Natural killer cell (primary cell): ENCODE measurements at places on chromosomes 7 and 10.
A peak's percentile ranks its signal among the peaks of the same experiment; 100 is the strongest.

GRCh38 chr10:13399236-13399635 is 51.1 kb upstream of the SEPHS1 start:
- no peaks in the 10 kb centered on the region for H3K27me3 ChIP-seq
- peak; percentile 3 for DNase-seq
- H3K36me3 ChIP-seq, result no peaks in the 10 kb centered on the region
- H3K4me1 ChIP-seq, result no peaks in the 10 kb centered on the region

- H3K36me3 ChIP-seq, result no peaks in the 10 kb centered on the region
- no peaks in the 10 kb centered on the region for H3K4me1 ChIP-seq
Measured at GRCh38 chr7:86784765-86785164, 141.1 kb downstream of the GRM3 start.

GRCh38 chr7:128404886-128405470 is 4.8 kb downstream of the IMPDH1 start:
- peak overlapping the region; percentile 83 for H3K4me3 ChIP-seq
- no peaks in the 10 kb centered on the region for H3K27me3 ChIP-seq
- H3K27ac ChIP-seq, result peak overlapping the region; percentile 42
- H3K4me1 ChIP-seq, result peaks cover 54% of the 10 kb centered on the region
- peaks cover 17% of the 10 kb centered on the region for H3K36me3 ChIP-seq
- no peak for DNase-seq

- no peaks in the 10 kb centered on the region for H3K4me1 ChIP-seq
- no peak for DNase-seq
- peaks cover 2% of the 10 kb centered on the region for H3K27me3 ChIP-seq
- H3K36me3 ChIP-seq, result no peaks in the 10 kb centered on the region
- H3K4me3 ChIP-seq, result no peak overlapping the region
- H3K27ac ChIP-seq, result no peak overlapping the region
Measured at GRCh38 chr7:157514306-157514705, 177.5 kb downstream of the DNAJB6 start.

- H3K4me1 ChIP-seq, result peaks cover 36% of the 10 kb centered on the region
- peak overlapping the region; percentile 95 for H3K4me3 ChIP-seq
- DNase-seq, result no peak
- peaks cover 7% of the 10 kb centered on the region for H3K36me3 ChIP-seq
Measured at GRCh38 chr7:131106681-131107336, 220.9 kb upstream of the MKLN1 start.

- no peak for DNase-seq
- peak overlapping the region; percentile 34 for H3K4me3 ChIP-seq
- H3K36me3 ChIP-seq, result no peaks in the 10 kb centered on the region
- no peak overlapping the region for H3K27ac ChIP-seq
- H3K27me3 ChIP-seq, result peaks cover 42% of the 10 kb centered on the region
Measured at GRCh38 chr7:28956608-28957063, 1.5 kb downstream of the TRIL start.

- peaks cover 78% of the 10 kb centered on the region for H3K27me3 ChIP-seq
- no peaks in the 10 kb centered on the region for H3K36me3 ChIP-seq
- no peak for DNase-seq
- H3K27ac ChIP-seq, result no peak overlapping the region
- H3K4me3 ChIP-seq, result no peak overlapping the region
- peaks cover 17% of the 10 kb centered on the region for H3K4me1 ChIP-seq
Measured at GRCh38 chr7:20788420-20788990, 1.8 kb upstream of the SP8 start.

- no peaks in the 10 kb centered on the region for H3K36me3 ChIP-seq
- H3K4me1 ChIP-seq, result peaks cover 21% of the 10 kb centered on the region
- H3K27ac ChIP-seq, result no peak overlapping the region
- H3K4me3 ChIP-seq, result no peak overlapping the region
Measured at GRCh38 chr7:373818-374705, 84.1 kb downstream of the FOXL3 start.

DNA sequence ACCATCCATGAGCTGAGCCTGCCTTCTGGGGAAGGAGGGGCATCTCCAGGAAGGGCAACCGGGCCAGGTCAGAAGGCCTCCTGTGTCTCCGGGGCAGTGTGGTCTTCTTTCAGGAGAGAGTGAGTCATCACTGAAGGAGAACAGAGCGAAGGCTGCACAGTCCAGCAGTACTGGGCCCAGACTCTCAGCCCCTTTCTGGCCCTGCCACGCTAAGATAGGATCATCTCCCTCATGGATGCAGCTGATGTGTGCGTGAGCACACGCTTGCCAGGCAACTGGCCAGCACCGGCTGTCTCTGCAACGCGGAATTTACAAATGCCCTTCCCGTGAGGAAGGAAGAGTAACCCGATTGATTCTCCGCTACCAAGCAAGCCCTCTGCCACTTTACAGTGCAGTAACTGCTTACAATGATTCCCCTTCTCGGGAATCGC is 328.2 kb downstream of the TNS3 start:
- no peaks in the 10 kb centered on the region for H3K27me3 ChIP-seq
- no peak overlapping the region for H3K27ac ChIP-seq
- H3K4me1 ChIP-seq, result peaks cover 17% of the 10 kb centered on the region
- no peaks in the 10 kb centered on the region for H3K36me3 ChIP-seq
- no peak for DNase-seq

DNA sequence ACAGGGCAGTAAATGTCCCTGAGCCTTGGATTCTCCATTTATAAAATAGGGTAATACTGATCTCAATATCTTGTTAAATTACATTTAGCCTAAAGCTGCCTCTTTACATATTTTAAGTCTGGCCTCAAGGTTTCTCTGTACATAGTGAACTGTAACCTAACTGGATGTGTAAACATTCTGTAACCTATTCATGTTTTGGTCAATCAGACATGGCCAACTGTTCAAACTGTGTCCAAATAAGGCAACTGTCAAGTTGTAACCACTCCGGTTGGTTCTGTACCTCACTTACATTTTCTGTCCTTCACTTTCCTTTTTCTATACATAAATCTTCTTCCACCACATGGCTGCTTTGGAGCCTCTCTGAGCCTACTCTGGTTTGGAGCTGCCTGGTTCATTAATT is 107.1 kb upstream of the ITGB1 start:
- peaks cover 5% of the 10 kb centered on the region for H3K4me1 ChIP-seq
- H3K36me3 ChIP-seq, result no peaks in the 10 kb centered on the region
- DNase-seq, result no peak
